Cardiac muscle cell (in vitro differentiated cells and primary cell): ENCODE measurements at places on chromosomes 1 and 21. TPM values are rescaled to one million over a fixed set of nuclear protein-coding genes. Genes with fewer than 3 reads are reported as not detected.
A peak's percentile ranks its signal among the peaks of the same experiment; 100 is the strongest.

PRAMEF25 gene
- total RNA-seq = not detected in 2 replicates

HUNK gene
- 6.7 and 8.0 TPM in 2 replicates for total RNA-seq

DNA sequence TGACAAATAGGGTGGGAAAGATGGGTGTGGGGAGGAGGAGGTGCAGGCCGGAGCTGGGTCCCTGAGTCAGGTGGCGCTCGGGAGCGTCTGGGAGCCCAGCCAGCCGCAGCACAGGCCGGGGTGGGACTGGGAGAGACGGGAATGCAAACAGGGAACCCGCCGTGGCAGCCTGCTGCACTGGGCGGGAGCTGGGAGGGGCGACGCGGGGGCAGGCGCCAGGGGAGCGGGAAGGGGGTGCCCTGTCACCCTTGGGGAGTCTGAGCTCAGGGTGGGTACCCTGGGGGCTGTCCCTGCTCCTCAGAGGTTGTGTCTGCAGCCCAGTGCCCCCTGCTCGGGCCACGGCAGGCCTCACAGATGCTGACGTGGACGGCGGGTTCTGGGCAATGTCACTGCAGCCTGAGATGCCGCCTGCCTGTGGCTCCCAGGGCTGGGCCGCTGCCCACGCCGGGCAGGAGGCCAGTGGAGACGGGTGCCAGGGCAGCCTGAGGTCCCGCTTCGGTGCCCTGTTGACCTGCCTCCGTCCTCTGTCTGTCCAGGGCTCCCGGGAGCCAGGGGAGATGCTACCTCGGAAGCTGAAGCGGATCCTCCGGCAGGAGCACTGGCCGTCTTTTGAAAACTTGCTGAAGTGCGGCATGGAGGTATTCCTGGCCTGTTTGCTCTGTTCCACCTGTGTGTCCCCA is 16.6 kb upstream of the LRRC3 start:
- H3K4me3 ChIP-seq = no peak overlapping the region
- no peaks in the 10 kb centered on the region for H3K36me3 ChIP-seq
- H3K27ac ChIP-seq = no peak overlapping the region

DNA sequence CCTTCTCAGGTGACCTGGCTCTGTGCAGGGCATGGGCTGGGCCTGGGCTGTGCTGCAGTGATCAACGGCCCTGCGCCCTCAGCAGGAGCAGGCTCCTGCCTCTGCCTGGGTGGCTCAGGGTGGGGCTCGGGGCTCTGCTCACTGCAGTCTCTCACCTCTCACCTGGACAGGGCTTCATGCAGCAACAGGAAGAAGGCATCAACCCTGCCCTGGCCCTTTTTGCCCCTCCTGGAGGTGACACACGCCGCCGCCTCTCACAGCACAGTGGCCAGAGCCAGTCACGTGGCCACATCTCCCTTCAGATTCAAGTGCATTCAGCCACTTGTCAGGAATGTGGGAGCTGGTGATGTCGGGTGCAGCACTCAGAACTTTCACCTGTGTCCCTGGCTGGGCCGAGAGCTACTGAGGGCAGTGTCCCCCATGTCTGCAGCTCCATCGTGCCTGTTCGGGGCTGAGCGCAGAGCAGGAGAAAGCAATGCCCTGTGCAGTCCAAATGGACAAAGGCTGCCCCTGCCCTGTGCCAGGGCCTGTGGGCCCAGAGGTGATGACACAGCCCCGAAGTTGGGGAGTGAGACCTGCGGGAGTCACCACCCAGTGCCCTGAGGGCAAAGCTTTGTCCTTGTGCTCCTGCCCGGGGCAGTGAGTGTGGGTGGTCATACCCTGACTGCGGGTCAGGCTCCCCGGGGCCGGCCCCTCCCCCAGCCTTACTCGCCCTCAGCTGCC is 314.0 kb downstream of the PTPRU start:
- H3K4me1 ChIP-seq = no peaks in the 10 kb centered on the region
- no peak for DNase-seq
- H3K27me3 ChIP-seq = no peaks in the 10 kb centered on the region
- no peaks in the 10 kb centered on the region for H3K36me3 ChIP-seq
- no peak overlapping the region for H3K4me3 ChIP-seq
- H3K27ac ChIP-seq = no peak overlapping the region

- H3K27ac ChIP-seq = no peak overlapping the region
- no peak overlapping the region for H3K4me3 ChIP-seq
- no peak for DNase-seq
- H3K27me3 ChIP-seq = no peaks in the 10 kb centered on the region
Measured at GRCh38 chr1:32286763-32287162, 5.1 kb upstream of the HDAC1 start.

DNA sequence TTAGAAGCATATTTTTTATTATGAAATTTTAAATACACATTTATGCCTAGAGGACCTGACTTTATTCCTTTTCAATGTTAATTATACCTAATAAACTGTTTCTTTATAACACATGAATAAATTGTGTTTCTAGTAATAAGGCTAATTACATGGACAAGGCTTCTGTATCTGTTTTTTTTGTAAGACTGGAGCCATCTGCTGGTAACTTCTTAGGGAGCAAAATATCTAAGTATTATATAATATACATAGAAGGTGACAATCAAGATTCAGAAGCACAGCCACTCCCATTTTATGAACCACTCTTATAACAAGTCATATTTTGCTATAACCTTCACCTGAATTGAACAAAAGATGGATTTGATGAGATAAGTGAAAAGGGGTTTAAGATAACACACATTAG is 84.2 kb downstream of the LBR start:
- no peaks in the 10 kb centered on the region for H3K27me3 ChIP-seq
- DNase-seq = no peak
- H3K4me3 ChIP-seq = no peak overlapping the region
- H3K36me3 ChIP-seq = no peaks in the 10 kb centered on the region

- H3K27me3 ChIP-seq = no peaks in the 10 kb centered on the region
- H3K4me1 ChIP-seq = peaks cover 41% of the 10 kb centered on the region
- peak; percentile 34 for DNase-seq
- no peaks in the 10 kb centered on the region for H3K36me3 ChIP-seq
- no peak overlapping the region for H3K27ac ChIP-seq
- H3K4me3 ChIP-seq = no peak overlapping the region
Measured at GRCh38 chr1:56378341-56379070, 200.9 kb downstream of the PLPP3 start.

DNA sequence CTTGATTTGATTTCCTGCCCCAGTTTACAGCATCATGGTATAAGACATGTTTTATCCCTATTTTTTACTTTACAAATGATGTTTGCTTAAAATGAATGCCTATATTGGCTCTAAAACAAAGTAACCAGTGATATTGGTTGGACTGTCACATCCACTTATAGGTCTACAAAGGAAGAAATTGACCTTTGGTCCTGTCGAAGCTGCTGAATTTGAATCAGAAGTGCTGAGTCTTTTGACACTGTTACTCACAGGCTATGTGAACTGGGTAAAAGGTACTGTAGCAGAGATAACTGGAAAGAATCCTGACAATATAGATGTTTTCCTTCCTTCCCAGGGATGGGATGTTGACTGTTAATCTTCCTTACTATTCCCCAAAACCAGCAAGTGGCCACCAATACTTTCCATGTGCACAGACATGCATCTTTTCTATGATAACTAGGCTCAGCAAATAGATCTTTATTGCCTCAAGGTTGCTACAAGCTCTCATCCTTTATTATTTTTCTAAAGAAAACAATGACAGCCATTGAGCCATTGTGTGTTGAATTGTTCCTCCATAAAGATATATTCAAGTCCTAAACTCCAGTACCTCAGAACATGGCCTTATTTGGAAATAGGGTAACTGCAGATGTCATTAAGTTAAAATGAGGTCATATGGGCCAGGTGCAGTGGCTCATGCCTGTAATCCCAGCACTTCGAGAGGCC is 175.9 kb upstream of the NR5A2 start:
- H3K27me3 ChIP-seq = no peaks in the 10 kb centered on the region
- no peaks in the 10 kb centered on the region for H3K4me1 ChIP-seq
- H3K36me3 ChIP-seq = no peaks in the 10 kb centered on the region

DNA sequence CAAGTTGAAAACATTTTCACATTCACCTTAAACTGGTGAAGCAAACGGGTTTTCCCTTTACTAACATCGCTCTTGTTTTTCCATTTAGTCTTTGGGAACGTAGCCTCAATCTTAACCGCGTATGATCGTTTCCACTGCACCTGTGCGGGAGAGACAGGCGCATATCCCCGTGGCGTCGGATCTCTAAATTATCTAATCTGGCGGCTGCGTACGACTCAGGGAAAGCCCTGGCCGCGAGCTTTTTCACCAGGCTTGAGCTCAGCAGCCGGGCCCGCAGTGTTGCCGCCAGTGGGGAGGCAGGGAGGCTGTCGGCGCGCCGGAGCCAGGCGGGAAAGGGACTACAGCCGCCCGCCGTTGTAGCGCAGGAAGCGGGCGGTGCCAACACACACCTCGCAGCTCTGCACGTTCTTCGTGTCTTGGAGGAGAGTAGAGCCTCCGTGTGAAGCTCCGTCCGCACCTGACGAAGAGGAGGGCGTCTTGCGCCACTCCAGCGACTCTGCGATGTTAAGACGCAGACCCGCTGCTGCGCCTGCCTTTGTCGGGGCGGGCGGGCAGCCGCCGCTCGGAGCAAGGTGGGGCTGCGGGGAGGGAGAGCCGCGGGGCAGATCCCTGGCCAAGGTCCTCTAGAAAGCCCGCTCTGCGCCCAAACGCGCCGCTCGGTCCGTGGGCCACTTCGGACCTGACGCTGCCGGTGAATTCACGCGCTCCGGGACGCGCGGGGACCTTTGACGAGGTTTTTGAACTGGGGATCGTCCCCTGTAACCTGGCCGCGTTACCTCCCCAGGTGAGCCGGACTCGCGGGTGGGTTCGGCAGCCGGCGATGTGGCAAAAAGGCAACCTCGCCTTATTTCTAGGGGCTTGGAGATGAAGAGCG is 18.5 kb upstream of the TBX15 start:
- no peak overlapping the region for H3K4me3 ChIP-seq
- no peak overlapping the region for H3K27ac ChIP-seq
- H3K36me3 ChIP-seq = no peaks in the 10 kb centered on the region
- no peak for DNase-seq

DNA sequence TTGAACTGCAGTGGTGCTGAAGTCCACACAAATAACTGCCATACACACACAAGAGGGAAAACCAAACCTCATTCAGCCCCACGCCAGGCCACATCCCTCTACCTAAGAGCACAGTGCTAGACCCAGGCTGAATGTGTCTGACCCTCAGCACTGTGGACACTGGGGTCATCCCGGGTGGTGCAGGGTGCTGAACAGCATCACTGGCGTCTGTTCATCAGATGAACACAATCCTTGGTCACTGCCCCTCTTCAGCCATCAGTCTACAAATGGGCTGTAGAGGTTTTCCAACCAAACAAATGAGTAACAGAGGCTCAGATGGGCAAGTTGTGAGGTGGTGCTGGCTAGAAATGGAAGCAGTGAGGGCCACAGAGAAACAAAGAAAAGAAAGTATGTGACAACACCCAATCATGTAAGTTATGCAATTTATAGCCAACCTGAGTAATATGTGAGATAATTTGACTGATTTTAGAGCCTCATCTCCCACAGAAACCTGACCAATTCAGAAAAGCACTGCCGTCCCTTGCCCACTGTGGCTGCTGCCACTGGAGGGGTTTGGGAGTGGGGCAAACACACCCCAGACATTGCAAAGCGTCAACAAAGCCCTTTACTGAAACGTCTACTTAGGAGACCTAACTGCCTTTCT is 27.9 kb downstream of the GNB1 start:
- no peak overlapping the region for H3K4me3 ChIP-seq
- H3K27ac ChIP-seq = peak overlapping the region; percentile 58
- DNase-seq = no peak
- H3K36me3 ChIP-seq = no peaks in the 10 kb centered on the region
- H3K4me1 ChIP-seq = peaks cover 10% of the 10 kb centered on the region

DNA sequence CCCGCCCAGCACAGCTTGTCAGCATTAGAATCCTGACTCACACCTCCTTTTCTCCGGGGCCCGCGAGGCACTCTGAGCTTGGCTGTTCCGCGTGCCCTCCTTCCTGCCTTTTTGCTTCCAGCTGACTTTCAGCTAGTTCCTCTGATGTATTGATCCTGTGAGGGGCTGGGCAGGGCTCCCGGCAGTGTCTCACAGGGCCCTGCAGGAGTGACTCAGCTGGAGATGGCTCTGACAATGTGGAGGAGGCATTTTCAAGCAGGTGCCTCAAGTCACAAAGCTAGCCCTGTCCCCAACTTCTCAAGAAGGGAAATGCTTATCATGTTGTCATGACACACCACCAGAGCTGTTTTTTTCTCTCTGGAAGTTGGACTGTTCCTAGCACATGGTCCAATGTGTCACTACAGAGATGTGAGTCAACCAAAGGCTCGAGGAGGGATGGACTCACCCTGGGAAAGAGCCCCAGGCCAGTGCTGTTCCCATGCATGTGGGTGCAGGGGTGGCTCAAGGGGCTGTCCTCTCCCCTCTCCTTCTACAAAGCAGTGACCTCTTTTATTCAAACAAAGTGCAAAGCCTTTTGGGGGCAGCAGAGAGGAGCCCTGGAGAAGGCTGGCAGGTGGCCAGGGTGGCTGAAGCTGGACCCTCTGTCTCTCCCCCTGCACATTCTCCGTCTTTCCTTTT is 30.6 kb downstream of the SYT6 start:
- H3K36me3 ChIP-seq = no peaks in the 10 kb centered on the region
- no peaks in the 10 kb centered on the region for H3K27me3 ChIP-seq
- no peak overlapping the region for H3K27ac ChIP-seq
- DNase-seq = peak; percentile 6

DNA sequence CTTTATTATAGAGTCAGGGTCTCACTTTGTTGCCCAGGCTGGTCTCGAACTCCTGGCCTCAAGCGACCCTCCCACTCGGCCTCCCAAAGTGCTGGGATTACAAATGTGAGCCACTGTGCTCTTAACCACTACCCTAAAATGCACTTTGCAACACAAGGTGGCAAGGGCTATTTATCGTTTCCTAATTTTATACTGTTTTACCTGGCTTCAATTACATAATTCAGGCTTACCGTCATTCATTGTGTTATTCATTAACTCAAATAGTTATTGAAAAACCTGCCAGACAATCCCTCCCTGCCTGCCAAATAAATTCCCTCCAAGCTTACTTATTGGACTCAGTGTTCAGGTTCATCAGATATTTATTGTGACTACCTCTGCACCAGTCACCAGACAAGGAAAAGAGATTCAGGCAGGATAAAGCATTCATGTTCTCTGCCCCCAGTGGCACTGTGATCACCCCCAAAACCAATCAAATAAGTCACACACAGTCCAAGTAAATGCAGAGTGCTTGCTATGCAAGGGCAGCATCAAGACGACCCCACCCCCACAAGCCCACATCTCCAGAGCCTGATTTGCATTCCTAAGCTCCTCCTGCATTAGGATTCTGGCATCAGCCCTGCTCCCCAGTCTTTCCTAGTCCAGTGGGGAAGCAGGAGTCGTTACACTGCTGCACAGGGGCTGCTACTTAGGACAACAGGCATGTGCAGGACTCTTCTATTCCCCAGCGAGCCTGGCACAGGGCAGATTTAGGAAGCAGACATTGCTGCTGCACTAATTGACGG is 8.1 kb downstream of the PAQR7 start:
- H3K4me3 ChIP-seq = no peak overlapping the region
- no peak for DNase-seq
- no peak overlapping the region for H3K27ac ChIP-seq
- H3K27me3 ChIP-seq = no peaks in the 10 kb centered on the region
- H3K4me1 ChIP-seq = peaks cover 10% of the 10 kb centered on the region
- H3K36me3 ChIP-seq = no peaks in the 10 kb centered on the region

GRCh38 chr1:23475641-23476040 is 8.3 kb downstream of the ASAP3 start:
- H3K4me3 ChIP-seq = no peak overlapping the region
- no peak overlapping the region for H3K27ac ChIP-seq
- H3K4me1 ChIP-seq = peaks cover 16% of the 10 kb centered on the region
- DNase-seq = peak; percentile 82
- no peaks in the 10 kb centered on the region for H3K36me3 ChIP-seq
